ENCODE measurements at places on chromosomes 1 and 21.

DNA sequence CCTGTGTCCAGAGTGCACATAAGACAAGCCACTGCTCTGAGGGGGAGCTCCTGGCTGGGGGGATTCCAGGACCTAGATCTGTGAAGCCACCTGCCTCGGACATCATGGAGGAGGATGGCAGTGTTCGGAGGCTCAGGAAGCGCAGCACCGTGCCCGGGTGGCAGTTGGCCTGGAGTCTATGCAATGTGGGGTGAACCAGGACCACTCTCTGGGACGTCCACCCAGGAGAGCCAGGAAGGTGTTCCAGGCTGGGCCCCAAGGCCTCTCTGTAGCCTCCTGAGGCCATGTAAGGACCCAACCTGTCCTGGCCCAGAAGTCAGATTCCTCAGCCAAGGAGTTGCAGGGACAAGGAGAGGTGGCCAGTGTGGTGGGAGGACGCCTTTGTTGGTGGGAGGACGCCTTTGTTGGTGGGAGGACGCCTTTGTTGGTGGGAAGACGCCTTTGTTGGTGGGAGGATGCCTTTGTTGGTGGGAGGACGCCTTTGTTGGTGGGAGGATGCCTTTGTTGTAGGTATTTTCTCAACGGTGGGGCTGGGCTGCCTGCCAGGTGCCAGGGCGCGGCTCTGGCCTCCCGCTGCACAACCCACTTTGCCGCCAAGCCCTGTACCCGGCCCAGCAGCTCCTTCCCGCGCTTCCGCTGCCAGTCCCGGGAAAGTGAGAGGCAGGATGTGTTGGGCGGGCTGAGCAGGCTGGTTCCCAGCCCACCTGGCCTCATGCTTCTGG lies 30.6 kb upstream of the BMP8B start:
- no peak for DNase-seq

GRCh38 chr1:190436615-190437014 lies 41.0 kb downstream of the BRINP3 start:
- DNase-seq = peak; percentile 19

DNA sequence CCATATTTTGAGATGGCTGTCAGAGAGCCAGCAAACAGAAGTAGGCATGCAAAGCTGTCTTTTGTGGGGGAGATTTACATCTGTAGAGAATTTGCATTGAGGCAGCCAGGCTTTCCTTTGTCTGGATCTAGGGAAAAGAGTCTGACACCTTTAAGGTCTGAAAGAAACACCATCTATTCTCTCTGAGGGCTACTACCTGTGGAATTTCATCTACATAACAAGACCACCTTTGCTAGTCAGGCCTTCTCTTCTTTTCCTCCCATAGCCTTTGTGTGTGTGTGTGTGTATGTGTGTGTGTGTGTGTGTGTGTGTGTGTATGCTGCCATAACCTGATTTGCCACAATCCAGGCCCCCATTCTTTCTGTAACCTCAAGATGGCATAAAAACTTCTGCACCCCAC lies 28.4 kb upstream of the DMRTB1 start:
- DNase-seq = no peak

GRCh38 chr1:21657456-21658190 lies 11.5 kb downstream of the RAP1GAP start:
- DNase-seq = no peak
